ENCODE measurements at places on chromosomes 2 and 18.
A peak's percentile ranks its signal among the peaks of the same experiment; 100 is the strongest.

DNA sequence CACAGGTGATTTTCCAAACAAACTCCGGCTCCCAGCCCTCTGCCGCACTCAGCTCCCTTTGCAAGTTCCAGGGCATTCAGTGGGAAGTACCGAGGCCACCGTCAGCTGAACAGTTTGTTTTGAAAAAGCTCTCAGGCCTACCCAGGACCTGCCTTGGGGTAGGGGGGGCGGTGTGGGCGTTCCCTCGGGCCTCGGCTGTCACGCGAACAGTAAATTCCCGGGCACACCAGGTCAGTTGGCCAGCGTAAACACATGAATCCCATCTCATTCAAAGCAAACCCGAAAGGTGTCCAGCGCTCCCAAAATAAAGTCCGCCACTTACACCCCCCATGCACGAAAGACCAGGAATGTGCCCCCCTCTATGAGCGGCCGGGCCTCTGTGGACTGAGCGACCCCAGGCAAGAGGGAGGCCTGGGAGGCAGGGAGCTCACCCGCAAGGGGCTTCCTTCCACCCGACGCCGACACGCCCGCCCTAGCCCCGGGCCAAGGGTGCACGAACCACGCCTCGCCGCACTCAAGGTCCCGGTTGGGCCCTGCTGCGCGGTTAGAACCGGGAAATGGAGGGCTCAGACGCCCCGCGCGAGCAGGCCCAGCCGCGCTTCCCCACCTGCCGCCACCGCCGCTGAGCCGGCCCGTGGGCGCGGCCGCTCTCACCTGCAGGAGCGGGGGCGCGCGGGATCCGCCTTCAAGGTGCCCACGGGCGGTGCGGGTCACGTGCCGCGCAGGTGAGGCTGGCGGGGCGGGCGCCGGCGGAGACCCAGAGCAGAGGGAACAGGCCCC, at the start of gene WDSUB1:
Gene WDSUB1, minus strand, starts transcription at position 775 of the 780 bp plus-strand sequence. CDS start 3,634 bp downstream, outside the sequence.
- DNase-seq = peak; percentile 73

DNA sequence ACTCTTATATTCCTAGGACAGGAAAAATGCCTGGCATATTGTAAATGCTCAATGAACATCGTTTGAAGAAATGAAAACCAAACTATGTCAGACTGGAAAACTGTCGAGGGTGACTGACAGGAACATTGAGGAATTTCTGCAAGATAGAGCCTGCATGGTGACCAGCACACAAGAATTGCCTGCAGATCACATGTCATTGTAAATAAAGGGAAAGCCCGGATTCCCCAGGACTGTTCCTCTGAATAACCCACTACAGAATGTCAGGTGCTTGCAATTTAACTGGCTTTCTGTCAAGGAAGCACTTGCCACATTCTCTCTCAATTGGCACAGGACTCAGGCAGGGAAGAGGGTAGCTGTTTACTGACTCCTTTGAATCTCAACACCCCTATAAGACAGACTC, 129.0 kb upstream of the REG3G start:
- DNase-seq = no peak

- DNase-seq = no peak
Measured at GRCh38 chr2:96324721-96325040, 436 bp upstream of the ITPRIPL1 start.

- no peak for DNase-seq
Measured at GRCh38 chr2:122535960-122536505, 780.6 kb downstream of the TSN start.

DNA sequence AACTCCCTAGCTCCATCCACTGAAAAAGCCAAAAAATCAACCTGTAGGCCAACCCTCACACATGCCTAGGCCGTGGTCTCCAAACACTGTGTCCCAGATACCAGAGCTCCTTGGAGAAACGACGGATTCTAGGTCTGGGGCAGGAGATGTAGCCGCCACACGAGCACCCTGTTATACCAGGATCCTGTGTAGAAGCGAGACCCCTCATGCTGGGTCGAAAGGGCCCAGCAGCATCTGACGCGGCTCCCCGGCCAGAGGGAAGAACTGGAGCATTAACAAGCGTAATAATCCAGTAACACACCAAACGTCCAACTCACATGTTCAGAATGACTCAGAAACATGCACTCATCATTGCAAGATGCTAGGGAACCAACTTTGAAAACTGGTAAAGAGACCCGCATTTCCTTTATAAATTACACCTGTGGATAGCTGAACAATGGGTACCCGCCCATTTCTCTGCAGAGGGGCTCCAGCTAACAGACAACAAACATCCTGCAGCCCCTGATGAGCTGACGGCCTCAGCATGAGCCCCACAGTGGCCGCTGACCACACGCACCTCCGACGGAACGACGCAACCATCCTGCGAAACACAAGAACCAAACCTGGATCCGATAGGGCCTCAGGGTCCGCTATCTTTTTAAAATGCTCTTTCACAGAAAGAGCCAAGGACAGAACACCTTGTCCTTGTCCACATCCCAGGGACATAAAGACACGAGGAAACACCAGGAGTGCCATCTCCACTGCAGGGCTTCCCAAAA, 14.2 kb downstream of the SLC66A2 start:
- peak; percentile 2 for DNase-seq

- DNase-seq = peak; percentile 94
Measured at GRCh38 chr2:219552382-219553167, 8.7 kb downstream of the TMEM198 start.

DNA sequence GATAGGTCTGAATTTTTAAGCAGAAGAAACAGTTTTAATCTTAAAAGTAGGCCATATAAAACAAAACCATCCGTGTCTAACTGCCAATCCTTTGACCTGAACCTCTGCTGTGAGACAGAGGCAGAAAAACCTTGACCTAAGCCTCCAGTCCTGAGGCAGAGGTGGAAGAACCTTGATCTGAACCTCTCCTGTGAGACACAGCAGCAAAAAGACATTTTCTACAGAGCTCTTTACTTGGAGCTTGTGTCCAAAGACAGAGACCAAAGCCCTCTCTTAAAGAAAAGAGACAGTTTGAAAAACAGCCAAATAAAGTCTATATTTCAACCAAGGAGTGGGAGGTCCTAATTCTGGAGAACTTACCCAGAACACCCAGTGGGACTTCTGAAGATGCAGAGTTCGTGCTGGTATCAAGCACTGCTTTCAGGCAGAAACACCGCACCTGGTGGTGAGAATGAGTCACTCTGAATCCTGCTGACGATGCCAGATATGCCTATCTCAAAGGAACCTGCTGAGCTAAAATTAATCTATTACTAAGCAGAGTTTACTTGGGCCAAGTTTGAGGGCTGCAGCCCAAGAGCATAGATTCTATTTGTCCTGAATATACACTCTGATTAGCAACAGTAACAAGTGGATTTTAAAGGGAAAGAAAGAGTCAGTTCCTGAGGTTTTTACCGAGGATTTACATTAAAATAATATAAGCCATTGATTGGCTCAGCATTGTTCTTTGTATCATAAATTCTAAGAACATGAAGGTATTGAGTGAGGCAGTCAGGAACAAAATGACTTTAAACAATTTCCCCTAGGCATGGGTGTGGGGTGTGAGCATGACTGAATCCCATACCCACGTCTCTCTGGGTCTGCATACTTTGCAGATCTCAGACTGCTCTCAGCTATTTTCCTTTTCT, 806.4 kb downstream of the TRIB2 start:
- DNase-seq = peak; percentile 31

GRCh38 chr2:241417626-241418025, 61.5 kb downstream of the FARP2 start:
- no peak for DNase-seq

- no peak for DNase-seq
Measured at GRCh38 chr18:77365667-77366066, 116.0 kb downstream of the GALR1 start.

- DNase-seq = no peak
Measured at GRCh38 chr2:129758784-129759471, 220.5 kb upstream of the RAB6C start.

GRCh38 chr2:216679658-216680024, 15.7 kb downstream of the IGFBP5 start:
- DNase-seq = peak; percentile 58

- DNase-seq = no peak
Measured at GRCh38 chr2:135825550-135826176, 11.3 kb downstream of the LCT start.

DNA sequence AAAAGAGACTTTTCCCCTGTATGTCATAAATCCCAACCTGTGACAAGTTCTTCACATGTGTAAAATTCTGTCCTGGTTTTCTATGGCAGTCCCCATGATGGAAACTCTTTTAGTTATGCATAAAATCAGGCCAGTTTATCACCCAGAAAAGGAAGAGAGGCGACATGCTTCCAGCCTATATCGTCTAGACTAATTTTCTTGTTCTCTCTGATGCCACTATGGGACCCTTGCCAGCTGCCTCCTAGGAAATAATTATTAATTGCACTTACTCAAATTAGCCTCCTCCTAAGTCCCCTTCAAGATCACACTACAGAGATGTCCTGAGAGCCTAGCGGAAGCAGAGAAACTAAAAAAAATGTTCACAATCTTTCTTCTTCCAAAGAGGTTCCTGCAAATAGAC, 722.4 kb downstream of the NRXN1 start:
- no peak for DNase-seq

GRCh38 chr18:59085797-59086196, 53.9 kb upstream of the SEC11C start:
- DNase-seq = no peak

- DNase-seq = no peak
Measured at GRCh38 chr2:1812926-1813325, 68.6 kb upstream of the PXDN start.

DNA sequence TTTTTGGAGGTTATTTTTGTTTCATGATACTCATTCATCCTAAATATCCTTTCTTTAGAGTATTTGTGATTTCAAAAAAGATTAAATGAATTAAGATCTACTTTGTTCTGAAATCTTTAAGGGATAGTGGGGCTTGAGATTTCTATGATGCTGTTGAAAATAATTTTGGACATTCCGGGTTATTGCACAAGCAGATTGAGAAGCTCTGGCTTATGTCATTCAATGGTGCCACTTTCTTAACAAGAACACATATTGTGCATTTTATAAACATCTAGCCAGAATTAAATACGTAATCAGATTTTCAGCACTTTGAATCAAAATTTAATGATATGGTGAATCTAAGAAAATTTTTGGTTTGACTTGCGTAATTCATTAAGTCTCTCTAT, 207.7 kb upstream of the COL3A1 start:
- DNase-seq = no peak

DNA sequence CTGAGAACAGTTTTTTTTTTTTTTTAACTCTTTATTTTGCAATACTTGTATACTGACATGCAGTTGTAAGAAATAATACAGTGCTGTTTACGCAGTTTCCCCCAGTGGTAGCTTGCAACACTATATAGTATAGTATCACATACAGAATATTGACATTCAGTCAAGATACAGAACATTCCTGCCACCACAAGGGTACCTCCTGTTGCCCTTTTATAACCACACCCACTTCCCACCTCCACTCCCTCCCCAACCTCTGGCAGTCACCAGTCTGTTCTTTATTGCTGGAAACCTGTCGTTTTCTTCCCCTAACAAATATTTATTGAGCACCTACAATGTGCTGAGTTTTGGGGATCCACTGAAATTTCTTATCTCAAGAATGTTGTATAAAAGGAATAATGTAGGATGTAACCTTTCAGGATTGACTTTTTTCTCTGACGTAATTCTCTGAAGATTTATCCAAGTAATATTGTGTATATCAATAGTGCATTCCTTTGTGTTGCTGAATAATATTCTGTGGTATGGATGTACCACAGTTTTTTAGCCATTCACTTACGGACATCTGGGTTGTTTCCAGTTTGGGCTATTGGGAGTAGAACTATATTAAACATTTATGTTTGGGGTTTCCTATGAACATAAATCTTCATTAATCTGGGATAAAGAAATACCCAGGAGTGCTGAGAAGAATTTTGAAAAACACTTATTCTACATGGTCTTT, 51.4 kb upstream of the EML6 start:
- DNase-seq = no peak

GRCh38 chr18:29060349-29060748, 883.4 kb upstream of the CDH2 start:
- DNase-seq = no peak

DNA sequence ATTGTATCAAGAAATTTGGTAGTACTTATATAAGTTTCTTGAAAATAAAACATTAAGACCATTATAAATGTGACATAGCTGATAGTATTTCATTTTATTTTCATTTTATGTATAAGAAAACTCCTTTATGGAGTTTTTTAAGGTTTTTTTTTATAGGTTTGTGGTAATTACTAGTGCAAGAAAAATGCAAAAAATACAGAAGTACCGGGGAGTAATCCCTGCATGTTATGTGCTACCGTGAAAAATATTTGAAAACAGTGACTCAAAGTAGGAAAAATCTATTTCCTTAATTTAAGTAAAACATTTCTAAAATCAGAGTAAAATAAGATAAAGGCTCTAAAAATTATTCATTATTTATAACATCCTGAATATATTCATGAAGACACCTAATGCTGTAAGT, 21.6 kb downstream of the ZSWIM2 start:
- no peak for DNase-seq

DNA sequence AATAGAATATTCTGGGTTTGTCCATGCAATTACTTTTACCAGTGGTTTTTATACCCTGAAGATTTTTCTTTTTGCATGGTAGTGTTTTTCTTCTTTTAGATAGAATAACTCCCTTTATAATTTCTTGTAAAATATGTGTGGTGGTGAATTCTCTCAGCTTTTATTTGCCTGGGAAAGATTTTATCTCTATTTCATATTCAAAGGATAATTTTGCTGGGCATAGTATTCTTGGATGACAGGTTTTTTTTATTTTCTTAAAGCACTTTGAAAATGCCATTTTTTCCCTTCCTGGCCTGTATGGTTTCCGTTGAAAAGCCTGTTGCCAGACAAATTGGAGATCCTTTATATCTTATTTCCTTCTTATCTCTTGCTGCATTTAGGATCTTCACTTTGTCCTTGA, 113.5 kb downstream of the MYO3B start:
- DNase-seq = no peak

DNA sequence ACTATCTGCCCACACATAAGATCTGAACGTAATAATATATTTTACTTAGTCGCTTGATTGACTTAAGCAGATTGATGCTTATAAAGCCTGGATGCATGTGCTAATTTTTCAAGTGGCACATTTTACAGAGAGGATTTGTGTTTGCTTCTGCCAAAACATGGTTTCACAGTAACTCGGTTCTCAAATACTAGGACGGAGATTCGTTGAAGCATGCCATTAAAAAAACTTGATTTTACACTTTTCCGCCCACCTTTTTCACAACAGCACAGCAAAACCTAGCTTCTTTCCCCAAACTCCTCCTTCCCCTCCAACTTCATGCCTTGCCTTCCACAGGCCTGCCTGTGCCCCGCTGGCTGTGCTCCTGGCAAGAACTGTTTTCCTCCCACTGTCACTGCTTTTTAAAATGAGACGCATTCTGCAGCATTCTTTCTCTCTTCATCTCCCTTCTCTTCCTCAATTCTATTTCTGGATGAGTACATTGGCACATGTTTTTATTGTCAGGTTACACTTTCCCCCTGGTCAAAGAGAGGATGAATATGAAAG, 55.1 kb upstream of the LMAN1 start:
- no peak for DNase-seq

DNA sequence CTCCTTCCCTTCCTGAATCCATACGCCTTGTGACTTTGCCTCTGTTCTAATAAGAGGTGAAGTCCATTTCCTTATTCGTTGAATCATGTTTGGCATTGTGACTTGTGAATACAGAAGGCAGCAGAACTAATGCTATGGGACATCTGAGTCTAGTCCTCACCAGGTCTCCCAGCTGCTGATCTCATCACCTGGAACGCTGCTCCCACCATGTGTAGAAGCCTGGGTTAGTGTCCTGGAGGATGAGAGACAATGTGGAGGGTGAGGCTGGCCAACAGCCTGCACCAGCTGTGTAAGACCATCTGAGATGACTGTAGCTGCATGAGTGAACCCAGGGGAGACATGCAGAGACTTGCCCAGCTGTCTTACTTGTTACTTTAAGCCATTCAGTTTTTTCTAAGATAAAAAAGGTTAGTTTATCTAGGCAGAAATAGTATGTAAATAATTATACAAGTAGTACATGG, 3.5 kb upstream of the HAAO start:
- no peak for DNase-seq
